ENCODE measurements at places on chromosomes 5 and 9.

DNA sequence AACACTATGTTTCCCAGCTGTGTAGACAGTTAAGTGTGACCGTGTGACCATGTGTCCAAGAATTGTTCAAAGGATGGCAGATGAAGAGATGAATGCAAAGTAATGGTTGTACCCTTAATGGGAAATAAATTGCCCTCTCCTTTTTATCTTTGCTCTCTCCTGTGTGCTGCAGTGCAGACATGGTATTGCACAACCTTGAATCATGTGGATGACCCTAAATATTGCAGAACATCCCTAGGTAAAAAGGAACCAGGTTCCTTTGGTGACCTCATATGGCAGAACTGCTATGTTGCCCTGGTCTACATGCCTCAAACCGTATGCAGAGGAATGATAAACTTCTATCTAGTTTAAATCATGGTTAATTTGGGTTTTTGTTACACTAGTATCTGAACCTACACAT lies 81.7 kb upstream of the CTNND2 start:
- DNase-seq: no peak

GRCh38 chr5:137023371-137023770 lies 475.8 kb downstream of the SPOCK1 start:
- no peak for DNase-seq

DNA sequence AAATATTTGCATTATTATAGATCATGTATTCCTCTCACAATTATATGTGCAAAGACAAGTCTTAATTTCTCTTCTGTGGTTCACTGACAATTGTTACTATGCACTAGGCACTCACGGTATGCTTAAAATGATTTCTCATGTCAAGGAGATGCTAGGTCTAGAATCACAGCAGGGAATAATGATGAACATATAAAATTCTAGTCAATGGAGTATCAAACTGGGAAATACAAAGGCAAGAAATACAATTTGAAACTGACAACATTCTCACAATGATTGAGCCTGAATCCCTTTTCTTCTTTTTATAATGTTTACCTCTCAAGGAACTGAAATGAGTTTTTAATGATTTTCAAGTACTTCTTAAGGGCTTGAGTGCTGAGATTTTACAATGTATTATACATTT lies 302.3 kb upstream of the GRAMD2B start:
- DNase-seq: no peak

DNA sequence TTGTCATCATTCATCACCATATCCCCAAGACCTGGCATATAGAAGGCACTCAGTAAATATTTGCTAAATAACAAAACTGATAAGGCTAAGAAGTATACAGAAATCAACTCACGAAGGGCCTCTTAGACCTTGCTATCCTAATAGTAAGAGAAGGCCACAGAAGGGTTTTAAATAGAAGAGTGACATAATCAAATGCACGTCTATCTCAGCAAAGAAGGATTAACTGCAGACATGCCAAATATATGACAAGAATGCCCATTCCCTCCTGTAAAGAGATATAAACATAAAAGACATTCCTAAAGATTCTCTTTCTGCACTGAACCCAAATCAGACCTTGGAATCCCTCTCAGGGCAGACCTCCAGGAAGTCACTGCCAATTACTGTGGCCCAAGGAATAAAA lies 34.1 kb downstream of the ECPAS start:
- DNase-seq: no peak

DNA sequence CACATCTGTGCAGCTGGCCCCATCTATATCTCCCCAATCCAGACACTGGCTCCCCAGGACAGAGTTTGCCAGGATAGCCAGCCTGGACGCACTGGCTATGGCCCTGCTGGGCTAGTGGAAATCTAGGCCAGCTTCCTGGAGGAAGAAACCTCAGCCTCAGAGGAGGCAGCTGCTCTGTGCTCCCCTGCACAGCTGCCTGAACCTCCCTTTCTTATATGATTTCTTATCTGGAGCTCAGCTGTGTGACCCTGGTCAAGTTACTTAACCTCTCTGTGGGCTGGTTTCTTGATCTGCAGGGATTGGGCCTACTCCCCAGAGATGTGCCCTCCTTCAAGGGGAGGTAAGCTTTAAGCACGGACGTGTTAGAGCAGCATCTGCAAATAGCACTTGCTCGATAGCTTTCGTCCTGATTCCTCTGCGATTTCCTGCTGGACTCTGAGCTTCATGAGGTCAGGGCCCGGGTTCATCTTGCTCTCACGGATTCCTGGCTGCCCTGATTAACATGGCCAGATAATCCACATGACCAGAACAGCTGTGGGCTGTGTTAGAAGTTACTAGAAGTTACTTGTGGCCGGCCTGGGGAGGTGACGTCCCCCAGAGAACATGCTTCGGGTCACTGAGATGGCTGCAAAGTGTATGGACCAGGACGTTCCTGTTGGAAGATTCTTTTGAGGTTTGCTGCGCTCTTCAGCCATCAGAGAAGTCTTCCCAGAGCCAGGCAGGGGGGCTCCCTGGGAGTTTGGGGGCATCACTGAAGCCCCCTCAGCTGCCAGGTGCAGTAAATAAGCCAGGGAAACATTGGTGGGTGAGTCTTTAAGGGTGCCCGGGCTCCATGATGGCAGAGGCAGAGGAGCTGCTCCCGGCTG lies 14.5 kb downstream of the C9orf50 start:
- DNase-seq: no peak

DNA sequence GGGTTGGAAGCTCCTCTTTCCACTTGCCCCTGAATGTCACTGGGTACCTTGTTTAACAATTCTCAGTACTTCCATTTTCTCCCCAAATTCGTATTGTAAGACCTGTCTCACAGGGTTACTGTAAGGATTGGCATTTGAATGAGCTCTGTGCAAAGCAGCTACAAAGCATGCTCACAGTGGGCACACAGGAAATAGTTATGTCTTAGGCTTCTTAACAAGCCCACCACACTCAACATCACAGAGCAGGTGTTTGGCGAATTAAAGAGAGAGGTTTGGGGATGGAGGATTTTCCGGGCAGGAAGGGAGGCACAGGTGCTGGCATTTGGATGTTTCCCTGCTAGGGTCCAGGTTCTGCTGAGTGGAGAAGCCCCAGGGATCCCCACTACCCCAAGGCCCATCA lies 17.0 kb upstream of the LHFPL2 start:
- DNase-seq: no peak

DNA sequence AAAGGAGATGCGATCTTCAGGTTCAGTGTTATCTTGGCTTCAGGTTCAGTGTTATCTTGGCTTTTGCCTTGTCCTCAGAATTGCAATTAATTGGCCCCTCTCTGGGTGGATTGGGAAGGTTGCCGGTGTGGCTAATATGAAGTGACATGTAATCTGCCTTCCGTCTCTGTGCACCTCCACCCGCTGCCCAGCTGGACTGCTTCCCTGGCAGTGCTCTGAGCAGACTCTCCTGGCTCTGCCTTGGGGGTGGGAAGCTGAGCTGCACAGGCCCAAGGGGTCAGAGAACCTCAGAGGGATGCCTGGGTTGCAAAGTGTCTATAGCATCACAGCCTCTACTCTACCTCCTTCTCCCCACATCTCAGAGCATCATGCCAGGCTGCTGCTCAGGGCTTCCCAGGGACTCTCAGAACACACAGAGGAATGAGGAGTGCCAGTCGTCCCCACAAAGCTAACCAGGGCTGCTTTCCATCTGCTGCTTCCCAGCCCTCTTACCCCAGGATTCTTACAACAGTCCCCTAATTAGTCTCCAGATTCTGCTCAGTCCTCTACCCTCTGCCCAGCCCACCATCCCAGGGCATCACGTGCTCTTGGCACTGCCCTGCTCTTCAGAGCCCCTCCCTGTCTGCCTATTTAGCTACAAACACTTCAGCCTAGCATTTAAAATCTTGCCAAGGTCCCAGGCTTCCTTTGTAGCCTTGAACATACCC lies 54.4 kb upstream of the AFAP1L1 start:
- no peak for DNase-seq

GRCh38 chr9:29625292-29625731 lies 2052.0 kb upstream of the C9orf72 start:
- DNase-seq: no peak

Data from activated CD4-positive, alpha-beta T cell treated with anti-CD3 and anti-CD28 coated beads for 1 hour (primary cell).